Ascending aorta (tissue), 2 donors: ENCODE measurements at places on chromosomes 7 and 10. TPM values are rescaled to one million over a fixed set of nuclear protein-coding genes. Genes with fewer than 3 reads are reported as not detected.

GRCh38 chr10:23294638-23295247 lies 49.9 kb downstream of the C10orf67 start:
- DNase-seq = no peak

DNA sequence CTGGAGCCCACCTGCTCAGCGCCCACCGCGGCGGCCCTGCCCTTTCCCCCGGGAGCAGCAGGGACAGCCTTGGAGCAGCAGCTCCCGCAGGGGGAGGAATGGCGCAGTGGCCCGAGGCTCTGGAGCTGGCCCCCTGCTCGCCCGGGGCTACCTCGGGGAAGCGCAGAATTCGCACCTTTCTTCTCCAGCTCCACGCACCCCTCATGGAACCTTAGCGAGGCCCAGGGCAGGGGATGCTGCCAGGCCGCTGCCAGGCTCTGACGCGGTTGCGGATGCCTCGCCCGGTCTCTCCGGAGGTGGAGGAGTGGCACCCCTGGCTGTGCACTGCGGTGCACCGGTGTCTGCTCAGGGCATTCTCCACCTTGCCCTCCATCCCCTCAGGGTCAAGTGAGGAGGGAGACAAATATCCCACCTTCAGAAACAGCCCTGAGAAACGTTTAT lies 84.9 kb upstream of the MKI67 start:
- no peak for DNase-seq

GRCh38 chr7:94350734-94351133 lies 44.0 kb upstream of the COL1A2 start:
- no peak for DNase-seq

DNA sequence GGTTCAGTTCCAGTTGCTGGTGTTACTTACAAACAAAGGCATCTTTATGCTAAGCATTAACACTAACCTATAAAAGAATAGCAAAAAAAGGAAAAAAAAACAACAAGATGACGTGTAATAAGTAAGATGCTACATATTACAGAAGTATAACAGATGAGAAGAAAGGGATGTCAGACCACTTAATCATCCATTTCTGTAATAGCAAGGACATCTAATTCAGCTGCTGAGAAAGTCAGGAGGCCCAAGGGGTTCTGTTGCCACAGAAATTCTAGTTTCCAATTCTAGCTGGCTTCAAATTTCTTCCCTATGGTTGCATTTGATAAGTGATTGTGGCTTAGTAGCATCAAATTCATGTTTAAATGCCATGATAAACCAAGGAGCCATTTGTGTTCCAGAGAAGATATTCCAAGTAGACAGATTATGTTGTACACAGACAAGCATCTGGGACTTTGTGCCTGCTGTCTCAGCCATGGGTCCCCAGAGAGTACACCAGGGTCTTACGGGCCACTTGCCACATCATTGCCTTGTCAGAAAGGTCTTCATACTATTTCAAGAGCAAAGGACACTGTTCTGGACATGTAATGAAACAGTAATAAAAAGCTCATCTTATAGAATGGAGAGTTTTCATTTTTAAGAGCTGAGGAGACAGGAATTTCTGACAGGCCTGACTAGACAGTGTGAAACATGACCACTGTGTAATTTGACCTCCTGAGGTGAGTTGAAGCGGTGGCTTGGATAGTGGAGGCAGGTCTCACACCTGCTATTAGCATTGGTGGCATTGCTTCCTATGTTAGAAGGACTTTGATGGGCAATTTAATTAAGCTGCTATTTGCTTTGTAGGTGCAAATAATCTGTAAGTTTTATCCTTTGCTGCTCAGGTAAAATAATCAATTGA lies 4.2 kb upstream of the ASB4 start:
- no peak for DNase-seq

DNA sequence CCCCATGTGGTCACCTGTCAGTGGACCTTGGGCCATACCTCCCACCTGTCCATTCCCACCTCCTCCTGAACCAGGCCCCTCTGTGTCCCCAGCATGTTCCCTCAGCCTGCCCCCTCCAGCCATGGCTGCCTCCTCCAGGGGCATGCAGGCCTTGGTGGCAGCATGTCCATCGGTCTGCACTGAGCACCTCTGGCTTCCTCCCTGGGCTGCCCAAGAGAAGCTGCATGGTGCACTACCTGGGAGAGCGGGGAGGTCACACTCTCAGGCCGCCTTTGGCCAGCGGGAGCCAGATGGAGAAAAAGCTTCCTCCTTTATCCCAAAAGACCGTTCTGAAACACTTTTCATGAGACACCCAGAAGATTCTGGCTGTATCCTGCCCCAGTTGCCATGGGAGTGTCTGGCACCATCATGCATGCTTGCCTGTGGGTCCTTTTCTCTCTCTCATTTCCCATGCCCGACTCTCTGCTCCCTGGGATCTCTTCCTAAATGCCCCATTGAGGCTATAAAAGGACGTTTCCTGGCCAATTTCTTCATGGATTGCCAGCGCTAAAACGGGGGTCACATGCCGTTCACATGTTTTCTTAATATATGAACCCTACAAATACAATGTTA lies 45.5 kb upstream of the MGMT start:
- DNase-seq = no peak

GRCh38 chr10:92990615-92991014 lies 70.0 kb upstream of the CYP26C1 start:
- no peak for DNase-seq

DNA sequence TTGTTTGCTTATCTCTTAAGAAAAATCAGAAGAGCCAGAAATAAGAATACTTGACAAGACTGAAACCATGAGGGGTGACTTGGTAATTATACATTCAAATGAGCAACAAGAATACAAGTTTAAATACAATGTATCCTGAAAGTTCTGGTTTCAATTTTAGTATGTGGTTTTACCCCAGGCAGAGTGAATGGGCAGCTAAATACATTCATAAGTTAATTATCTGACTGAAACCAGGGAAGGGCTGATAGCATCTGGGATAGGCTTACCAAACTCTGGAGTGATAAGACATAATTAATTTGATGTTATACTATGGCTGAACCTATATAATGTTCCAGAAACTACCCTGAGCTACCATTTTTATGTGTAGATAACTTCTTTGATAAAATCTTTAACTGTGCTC lies 252.2 kb upstream of the PLXNA4 start:
- DNase-seq = no peak

GRCh38 chr10:28429573-28430216 lies 103.2 kb upstream of the WAC start:
- DNase-seq = no peak

DNA sequence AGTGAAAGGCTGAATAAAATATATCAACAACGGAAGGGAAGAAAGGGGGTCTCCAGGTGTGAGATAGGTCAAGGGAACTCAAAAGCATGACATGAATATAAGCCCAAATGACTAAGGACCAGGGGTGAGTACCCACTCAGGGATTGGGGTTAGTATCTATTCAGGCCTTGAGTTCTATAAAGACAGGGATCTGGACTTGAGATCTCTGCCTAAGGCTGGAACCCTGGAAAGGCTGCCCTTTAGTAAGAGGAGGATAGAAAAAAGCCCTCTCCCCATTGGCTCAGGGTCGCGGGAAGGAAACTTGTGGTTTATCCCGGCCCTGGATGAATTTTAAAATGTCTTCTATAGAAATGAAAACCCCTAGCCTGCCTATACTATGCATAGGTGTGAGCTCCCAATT lies 2.4 kb upstream of the ITPRIP start:
- no peak for DNase-seq

Gene GALNT17
- 29.8 TPM for total RNA-seq
